ENCODE measurements at places on chromosomes 7 and 10.

GRCh38 chr7:148230296-148230695 is 360.3 kb upstream of the C7orf33 start:
- DNase-seq = no peak

- no peak for DNase-seq
Measured at GRCh38 chr7:114825423-114825951, 96.4 kb upstream of the MDFIC start.

DNA sequence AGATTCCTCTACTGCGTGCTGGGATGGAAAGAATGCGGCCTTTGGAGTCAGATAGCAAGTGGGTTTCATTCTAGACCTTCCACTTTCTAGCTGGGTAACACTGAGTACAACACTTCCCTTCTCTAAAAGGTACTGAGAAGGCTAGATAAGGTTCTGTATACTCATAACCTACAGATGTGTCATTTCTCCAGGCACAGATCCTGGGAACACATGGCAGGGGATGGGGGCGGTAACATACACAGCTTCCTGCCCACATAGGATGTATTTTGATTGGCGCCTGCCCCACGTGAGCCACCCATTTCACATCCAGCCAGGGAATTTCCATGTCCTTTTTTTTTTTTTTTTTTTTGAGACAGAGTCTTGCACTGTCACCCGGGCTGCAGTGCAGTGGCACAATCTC is 31.8 kb downstream of the KLRG2 start:
- DNase-seq = no peak

DNA sequence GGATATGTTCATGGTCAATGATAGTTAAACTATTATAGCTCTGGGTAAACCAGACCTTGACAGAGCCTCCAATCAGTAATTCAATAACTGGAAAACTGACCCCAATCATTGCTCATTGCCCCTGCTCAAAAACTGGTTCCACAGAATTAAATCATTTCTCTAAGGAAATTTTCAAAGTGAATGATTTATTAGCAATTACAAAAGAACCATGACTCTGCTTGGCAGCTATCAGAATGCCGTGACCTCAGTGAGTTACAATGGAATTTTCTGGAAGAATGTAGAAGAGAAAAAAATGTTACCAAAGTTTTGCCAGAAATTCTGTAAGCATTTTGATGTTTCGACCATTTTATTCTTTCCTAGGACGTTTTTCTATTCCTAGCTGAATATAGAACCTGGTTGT is 106.8 kb upstream of the APBB1IP start:
- DNase-seq = no peak

GRCh38 chr10:62377966-62378365 is 3.8 kb downstream of the ZNF365 start:
- no peak for DNase-seq

DNA sequence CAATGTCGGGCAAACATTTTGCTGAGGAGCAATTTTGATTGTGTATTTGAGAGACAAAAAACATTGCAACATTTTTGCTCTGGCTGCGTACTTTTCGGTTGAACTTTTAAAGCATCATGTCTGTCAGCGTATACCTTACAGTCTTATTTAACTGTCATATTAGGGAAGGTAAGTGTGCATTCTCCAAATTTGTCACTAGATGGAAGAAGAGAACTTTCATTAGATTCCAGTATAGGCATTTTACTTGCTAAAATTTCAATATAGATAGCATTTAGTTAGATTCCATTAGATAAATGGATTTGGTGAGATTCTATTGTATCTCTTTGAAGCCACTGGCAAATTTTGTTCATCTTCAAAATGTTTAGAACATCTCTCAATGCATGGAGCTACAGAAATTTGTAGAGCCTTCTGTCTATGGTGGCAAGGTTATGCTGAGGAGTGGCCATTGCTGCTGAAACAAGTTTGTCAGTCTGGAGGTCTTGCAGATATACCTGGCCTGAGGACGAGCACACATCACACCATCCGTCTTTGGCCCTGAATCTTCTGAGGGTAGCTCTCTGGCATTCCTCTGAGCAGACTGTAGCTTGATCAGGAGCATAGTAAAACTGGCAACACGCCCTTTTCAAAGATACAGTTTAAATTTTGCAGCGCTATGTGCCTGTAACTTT is 437.5 kb upstream of the MBL2 start:
- no peak for DNase-seq

DNA sequence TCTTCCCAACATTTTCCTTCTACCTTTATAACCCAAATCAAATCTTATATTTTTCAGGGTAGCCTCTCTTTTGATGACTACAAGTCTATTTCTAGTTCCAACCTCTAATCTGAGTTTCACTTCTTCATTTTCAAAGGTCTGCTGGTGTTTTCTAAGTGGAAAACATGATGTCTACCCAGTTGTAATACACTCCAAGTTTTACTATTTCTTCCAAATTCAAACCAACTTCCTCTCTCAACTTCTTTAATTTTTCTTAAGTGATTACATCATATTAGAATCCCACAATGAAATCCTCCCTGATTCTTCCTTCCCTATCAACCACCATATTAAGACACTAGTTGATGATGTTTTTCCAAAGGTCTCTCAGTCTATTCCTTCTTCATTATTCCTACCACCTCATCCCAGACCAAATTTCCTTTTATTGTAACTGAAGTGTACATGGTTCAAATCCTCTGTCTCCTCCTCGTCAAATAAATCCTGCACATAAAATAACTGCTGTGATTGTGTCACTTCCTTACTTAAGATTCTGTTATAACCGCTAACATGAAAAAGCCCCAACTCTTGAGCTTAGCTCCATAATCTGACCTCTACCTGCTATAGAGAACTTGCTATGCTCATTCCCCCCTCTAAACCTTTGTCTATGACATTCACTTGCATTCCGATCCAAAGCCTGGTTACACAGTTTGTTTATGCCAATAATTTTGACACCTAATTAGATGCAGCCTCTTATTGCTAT is 12.7 kb downstream of the TAS2R38 start:
- no peak for DNase-seq

- no peak for DNase-seq
Measured at GRCh38 chr10:28666751-28667467, 10.4 kb upstream of the BAMBI start.

- DNase-seq = no peak
Measured at GRCh38 chr7:116588641-116589594, 64.1 kb downstream of the CAV1 start.

GRCh38 chr7:101749891-101750290 is 67.5 kb upstream of the CUX1 start:
- no peak for DNase-seq

- DNase-seq = no peak
Measured at GRCh38 chr10:99357691-99358090, 28.5 kb downstream of the CNNM1 start.

DNA sequence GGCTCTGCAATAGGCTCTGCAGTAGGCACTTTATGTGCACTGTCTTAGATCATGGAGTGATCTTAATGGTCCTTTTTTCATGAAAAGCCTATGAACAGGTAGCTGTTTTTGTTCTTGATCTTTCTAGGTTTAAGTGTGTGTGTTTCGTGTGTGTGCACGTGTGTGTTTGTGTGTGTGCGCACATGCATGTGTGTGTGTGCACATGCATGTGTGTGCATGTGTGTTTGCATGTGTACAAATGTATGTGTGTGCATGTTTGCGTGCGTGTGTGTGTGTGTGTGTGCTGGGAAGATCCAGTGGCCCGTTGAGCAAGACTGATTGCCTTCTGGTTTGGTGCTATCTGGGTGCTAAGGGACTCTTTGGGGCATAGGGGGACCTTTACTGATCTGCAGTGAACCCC is 334.8 kb downstream of the GLRX3 start:
- DNase-seq = no peak

GRCh38 chr7:157674027-157674714 is 337.4 kb downstream of the DNAJB6 start:
- no peak for DNase-seq

- no peak for DNase-seq
Measured at GRCh38 chr7:24951441-24951980, 28.5 kb downstream of the OSBPL3 start.
